CD14-positive monocyte (primary cell): ENCODE measurements at places on chromosomes 1 and 21.

- DNase-seq: no peak
Observed at GRCh38 chr1:209879539-209879938, 51.8 kb downstream of the UTP25 start.

GRCh38 chr1:11384170-11384554, 94.8 kb upstream of the DISP3 start:
- no peak for DNase-seq

- no peak for DNase-seq
Observed at GRCh38 chr1:75053207-75053606, 81.0 kb upstream of the LHX8 start.

DNA sequence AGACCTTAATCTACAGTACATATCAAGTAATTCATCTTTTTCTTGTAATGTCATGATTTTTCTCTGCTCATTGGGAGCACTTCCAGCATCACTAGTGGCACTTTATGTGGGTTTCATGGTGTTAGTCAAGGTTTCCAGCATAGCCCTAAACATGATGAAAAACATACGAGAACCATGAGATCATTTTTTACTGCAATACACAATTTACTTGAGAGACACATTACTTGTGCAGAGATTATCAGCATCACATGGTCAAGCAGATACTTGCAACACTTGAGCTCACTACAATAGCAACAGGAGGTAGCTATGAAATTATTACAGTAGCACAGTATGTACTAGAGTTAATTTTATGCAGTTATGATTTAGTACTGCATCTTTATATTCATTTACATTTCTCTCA, 36.4 kb downstream of the ITGB3BP start:
- no peak for DNase-seq

GRCh38 chr1:67948151-67949080, 102.0 kb downstream of the DIRAS3 start:
- no peak for DNase-seq

DNA sequence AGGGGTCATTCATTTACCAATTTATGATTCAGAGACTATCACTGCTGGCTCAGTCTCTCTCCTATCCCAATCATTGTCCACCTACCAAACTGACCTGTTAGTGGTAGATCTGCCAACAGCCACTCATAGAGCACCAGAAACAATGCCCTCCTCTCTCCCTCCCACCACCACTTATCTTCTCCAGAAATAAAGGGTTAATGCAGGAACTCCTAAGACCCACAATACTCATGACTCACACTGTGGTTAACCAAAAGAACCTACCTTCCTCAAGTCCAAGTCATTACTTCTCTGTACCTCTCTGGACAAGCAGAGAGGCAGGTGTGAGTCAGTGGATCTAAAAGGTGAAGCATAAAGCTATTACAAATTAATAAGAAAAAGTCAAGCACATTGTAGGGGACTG, 40.9 kb upstream of the CAMK1G start:
- DNase-seq: no peak

GRCh38 chr1:22339237-22339636, 112.4 kb upstream of the ZBTB40 start:
- no peak for DNase-seq

- no peak for DNase-seq
Observed at GRCh38 chr1:59687081-59687480, 127.7 kb upstream of the HOOK1 start.

GRCh38 chr1:209455661-209456358, 127.7 kb upstream of the CAMK1G start:
- DNase-seq: no peak

GRCh38 chr1:17913326-17914115, 158.4 kb downstream of the ACTL8 start:
- DNase-seq: no peak

DNA sequence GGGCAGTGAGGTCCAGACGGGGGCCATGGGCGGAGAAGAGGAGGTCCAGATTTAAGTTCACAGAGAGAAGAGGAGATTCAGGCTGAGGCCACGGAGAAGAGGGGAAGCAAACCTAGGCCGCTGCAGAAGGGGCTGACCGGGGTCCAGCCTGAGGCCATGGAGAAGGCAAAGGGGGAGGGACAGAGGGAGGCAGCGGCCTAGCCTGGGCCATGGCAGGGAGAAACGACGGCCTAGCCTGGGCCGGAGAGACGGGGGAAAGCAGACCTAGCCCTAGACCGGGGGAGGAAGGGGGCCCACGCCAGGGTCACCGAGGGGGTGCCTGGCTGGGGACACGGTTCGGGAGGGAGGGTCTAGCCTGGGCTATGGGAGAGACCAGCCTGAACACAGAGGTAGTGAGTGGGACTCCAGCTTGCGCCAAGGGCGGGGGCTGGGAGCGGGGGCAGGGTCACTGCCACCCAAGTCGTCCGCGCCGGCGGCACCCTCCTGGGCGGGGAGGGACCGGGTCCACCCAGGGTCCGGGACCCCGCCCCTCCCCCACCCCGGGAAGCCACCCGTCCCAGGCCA, 459 bp downstream of the CAPZB start:
- DNase-seq: no peak

DNA sequence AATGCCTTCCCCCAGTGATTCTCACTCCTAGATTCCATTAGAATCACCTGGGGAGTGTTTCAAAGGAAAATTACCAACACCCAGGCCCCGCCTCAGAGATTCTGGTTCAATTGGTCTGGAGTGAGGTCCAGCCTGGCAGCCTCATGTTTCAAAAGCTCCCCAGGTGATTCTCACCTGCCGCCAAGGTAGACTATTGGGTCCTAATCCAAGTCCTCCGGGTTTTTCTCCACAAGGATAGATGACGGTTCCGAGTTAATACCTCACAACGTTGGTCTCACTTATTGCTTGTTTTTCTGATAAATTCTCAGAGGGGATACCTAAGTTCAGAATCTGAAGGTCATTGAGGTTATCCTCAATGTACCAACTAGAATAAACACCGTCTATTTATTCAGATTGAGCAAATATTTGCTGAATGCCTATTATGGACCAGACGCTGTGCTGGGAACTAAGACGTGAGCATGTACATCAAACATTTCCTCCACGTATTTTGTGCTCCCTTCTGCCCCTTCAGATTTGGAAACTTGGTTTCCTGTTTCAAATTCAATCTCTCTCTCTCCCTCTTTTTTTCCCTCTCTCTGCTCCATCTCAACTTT, 97.5 kb downstream of the SEC16B start:
- no peak for DNase-seq

- DNase-seq: no peak
Observed at GRCh38 chr1:232743999-232744398, 61.2 kb upstream of the MAP10 start.

DNA sequence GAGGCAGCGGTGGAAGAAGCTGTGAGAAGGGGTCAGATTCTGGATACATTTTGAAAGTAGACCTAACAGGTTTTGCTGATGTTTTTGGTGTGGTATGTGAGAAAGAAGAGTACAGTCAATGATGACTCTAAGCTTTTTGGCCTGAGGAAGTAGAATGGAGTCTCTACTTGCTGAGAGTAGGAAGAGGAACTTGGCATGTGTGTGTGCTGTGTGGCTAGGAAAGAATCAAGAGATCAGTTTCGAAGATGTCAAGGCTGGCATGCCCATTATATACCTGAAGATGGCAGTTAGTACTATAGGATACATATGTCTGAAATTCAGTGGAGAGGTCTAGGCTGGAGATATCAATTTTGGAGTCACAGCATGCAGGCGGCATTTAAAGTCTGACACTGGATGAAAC, 64.4 kb downstream of the MAB21L3 start:
- DNase-seq: no peak

GRCh38 chr21:35100349-35100811, 51.3 kb upstream of the RUNX1 start:
- DNase-seq: no peak

DNA sequence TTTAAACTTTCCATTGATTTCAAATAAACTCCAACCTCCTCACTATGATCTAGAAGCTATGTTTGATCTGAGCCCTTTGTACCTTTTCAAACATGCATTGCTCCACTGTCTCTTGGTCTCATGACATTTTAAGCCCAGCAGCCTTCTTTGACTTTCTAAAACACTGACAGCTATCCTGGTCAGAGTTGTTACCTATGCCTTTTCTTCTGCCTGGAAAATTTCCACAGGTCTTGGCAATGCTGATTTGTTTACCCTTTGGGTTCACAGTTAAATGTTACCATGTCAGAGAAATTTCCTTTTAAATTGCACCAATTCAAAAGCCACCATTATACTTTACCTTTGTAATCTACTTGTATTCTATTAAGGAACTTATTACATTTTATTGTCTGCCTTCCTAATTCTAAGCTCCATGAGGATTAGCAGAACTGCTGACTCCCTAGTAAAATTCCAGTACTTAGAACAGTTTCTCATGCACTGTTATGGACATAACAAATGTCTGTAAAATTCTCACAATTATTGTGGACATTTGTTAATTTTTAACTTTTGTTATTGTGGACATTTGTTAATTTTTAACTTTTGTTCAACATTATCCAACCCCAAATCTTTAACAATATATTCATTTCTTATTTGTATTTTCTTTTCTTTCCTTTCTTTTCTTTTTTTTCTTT, 1064.4 kb downstream of the NCAM2 start:
- DNase-seq: no peak
